Stimulated activated naive CD4-positive, alpha-beta T cell (primary cell): ENCODE measurements at places on chromosomes 6 and 20.
A peak's percentile ranks its signal among the peaks of the same experiment; 100 is the strongest.

- DNase-seq = peak; percentile 29
These were observed 10.9 kb downstream of the IL20RA start for GRCh38 chr6:137033828-137034227.

DNA sequence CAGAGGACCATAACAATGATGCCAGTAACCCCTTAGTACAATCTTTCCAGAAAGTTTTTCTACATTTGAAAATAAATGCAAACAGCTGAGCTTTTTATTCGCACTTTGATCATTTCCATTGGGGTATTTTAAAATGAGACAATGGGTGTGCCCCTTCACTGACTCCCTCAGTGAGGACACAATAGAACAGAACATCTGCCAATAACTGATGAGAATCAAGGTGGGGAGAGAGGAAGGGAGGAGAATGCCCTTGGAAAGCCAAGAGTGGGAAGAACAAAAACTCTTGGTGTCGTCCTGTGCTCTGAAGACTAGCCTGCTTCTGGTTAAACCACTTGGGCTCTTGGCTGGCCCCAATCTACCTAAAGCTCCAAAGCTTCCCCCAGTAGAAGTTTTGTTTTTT, 66.0 kb downstream of the KIF13A start:
- no peak for DNase-seq

DNA sequence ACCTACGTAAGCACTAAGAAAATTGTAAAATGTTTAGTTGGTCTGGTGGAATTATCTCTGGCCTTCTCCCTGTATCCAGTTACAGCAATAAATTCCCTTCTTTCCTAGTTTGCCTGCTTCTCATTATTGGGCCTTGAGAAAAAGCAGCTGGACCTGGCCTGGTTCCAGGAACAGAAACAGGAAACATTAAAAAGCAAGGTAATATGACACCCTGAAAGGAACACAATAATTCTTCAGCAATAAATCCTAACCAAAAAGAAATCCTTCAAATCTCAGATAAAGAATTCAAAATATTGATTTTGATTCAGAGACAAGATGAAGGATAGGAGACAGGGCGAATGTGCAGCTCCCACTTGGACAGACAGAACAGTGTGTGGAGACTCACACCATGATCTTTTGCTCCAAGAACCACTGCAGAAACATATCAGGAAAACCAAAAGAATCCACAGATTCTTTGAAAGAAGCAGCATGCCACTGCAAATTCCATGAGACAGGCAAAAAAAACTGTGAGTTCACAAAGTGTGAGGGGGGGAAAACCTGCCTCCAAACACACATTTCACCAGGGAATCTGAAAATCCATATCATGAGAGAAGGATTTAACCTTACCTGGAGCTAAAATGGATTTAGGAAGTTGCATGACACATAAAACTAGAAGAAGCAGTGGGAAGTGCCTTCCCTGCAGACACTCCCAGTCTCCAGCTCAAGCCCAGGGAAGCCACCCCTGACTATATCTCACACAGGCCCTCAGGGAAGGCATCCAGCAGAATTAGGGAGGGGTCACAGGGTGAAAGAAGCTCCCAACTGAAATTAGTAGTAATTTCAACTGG, 28.9 kb downstream of the TREM1 start:
- DNase-seq = no peak

DNA sequence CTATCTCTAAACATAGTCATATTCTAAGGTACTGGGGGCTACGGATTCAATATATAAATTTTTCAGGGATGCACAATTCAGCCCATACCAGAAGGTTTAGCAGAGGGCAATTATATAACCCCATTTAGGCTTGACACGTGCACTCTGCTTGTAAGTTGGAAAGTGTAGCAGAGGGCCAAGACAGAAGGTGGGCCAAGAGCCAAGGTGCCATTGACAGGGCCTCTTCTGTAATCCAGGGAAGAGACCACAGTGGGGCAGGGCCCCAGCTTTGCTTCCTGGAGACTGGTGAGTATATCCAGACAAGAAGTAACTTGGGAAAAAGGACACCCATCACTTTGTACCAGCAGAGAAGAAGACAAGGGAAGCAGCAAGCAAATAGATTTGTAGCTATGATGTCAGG, 672.4 kb upstream of the MARCKS start:
- DNase-seq = no peak

- DNase-seq = no peak
These were observed 16.7 kb downstream of the UNC5CL start for GRCh38 chr6:41022294-41022693.

GRCh38 chr6:38355519-38355918, 284.2 kb downstream of the BTBD9 start:
- DNase-seq = no peak

GRCh38 chr6:24131751-24132150, 5.7 kb downstream of the NRSN1 start:
- DNase-seq = no peak

DNA sequence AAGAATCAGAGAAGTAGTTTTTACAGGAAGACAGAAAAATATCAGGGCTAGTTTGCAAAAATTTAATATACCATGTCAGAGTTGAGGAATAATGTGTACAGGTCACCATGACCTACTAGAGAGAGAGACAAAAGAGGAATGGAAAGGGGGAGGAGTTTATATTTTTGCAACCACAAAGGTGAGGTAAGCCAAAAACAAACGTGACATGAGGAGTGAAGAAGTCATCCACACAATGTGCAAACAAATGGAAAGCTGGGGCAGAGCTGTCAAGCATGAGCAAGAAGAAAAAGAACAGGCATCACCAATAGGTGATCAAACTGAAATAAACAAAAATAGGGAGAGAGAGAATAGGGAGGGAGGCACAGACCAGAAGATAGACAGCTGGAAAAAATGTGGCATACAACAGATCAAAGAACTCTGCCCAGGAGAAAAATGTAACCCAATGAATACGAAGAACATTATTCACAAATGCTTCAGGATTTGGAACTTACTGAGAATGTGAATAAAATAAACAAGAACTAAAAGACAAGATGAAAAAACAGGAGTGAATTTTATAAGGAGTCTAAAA, 15.5 kb downstream of the RARS2 start:
- no peak for DNase-seq
